ENCODE measurements at places on chromosomes 1 and 21.
A peak's percentile ranks its signal among the peaks of the same experiment; 100 is the strongest.

DNA sequence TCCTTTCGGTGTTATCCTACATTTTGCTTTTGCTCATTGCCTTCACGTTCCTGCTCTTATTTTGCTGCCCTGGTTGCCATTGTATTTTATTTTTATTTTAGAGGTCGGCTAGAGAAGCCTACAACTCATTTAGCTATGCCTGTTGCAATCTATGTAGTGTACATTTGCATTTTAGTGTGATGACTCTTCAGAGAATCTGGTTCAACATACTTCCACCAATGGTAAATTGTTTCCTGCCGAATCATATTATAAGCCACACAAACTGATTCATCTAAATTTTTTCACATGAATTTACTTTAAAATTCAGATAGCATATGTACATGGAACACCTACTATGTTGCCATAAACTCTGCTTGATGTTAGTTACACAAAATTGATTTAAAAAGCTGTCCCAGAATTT lies 1596.9 kb downstream of the PLA2G4A start:
- no peak for DNase-seq

DNA sequence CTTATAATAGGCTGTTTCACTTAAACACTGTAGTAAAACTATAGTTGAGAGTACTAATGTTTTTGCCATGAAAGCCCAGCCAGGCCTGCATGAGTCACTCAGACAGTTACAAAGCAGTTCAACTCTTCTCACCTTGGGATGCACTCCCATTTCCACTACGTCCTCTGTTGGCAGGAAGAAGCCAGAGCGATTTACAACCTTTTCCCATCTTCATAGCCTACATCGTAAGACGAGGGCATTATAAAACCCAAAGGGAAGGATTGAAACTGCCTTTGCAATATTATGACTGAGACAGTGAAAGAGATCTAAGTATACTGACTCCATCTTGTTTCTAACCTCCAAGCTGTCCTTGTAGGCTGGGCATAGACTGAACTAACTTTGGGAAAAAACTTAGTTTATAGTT lies 71.8 kb upstream of the CSF1 start:
- no peak for DNase-seq

DNA sequence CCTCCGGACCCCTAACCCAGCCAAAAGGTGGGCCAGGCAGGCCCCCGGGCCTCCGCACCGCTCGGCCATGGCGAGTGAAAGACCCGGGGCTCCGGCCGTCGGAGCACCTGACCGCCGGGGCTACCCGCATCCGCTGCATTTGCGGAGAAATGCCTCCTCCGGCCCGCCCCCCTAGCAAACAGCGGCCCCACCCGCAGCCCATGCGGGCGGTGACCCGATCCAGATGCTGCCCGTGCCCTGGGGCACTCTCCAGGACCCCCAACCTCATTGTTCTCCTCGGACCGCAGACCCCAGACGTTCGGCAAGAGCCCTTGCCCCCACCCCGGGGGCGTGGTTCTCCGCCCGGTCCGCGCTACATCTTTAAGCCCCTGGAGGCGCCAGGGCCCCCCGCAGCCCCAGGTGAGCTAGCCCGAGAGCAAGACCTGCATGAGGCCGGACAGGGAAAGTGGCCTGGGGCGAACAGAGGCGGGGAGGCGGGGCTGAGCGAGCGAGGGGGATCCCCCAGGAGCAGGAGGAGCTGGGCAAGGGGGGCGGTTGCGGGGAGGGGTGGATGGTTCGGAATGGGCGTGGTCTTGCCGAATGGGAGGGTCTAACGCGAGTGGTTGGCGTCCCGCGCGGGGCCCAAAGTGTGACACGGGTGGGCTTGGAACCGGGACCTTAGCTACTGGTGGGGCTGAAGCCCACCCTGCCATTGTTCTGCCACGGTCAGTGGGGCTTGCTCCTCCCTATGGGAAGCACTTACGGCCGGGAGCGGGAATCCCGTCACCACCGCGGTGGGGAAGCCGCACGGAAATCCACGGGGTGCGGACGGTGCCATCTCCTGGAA lies 6.3 kb upstream of the CRYBG2 start:
- peak; percentile 13 for DNase-seq

DNA sequence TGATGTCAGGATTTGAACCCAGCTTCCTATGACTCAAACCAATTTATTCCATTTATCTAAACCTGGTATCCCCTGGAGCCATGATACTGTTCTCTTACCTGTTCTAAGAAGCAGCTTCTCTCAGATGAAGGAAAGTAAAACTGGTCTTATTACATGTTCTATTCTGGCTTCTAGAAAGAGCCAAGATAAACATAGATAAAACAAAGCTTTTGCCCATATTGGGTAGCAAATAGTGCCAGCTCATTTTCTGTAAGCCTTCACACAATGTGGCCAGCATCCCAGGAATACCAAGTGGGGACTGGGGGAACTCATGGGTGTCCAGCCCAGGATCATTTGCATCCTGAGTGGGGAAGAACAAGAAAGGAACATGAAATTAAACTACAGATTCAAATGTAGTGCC lies 53.5 kb upstream of the EPHA8 start:
- no peak for DNase-seq

DNA sequence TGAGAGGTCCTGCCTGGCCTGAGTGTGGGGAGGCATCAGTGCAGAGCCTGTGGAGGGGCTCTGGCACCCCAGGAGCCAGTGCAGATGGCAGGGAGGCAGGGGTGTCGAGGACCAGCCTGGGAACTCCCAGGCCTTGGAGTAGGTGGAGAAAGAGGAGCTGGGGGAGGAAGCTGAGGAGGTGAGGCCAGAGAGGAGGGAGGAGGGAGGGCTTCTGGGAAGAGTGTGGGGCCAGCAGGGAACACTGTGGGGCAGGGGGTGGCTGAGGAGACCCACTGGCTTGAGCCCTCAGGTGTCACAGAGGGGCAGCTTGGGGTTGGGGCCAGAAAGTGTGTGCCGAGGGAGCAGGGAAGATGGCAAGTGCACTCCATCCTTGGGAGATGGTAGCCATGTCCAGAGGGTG lies 3.8 kb downstream of the COQ8A start:
- no peak for DNase-seq

GRCh38 chr21:26168371-26168770 lies 2.2 kb downstream of the APP start:
- DNase-seq, result no peak
